ENCODE measurements at places on chromosomes 11 and 22. TPM values are rescaled to one million over a fixed set of nuclear protein-coding genes. Genes with fewer than 3 reads are reported as not detected.

Gene CTSC
- total RNA-seq = 37.6 TPM

Gene NXPE2
- total RNA-seq = not detected

Gene ELFN2
- not detected for total RNA-seq

Gene KCNQ1OT1
- total RNA-seq = 3.6 TPM

Gene SCO2
- 1.6 TPM for total RNA-seq

DNA sequence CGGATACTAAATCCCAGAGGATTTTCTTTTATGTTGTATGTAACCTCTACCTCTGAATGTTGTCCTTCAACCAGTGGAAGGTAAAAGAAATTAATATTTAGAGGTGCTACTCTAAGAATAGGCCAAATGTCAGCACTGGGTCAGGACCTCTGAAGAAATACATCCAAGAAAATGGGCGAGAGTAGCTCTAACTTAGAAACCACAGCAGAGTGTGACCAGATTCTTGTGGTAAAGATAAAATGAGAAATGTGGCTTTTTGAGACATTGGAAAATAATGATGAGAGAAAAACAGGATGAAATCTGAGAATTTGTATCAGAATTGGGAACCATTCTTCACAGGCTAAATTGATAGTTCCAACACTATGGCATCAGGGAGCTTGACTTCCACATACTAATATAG lies 63.5 kb downstream of the CSTPP1 start:
- DNase-seq = no peak
- no peaks in the 10 kb centered on the region for H3K27me3 ChIP-seq
- no peak overlapping the region for H3K4me3 ChIP-seq

- H3K4me1 ChIP-seq = no peaks in the 10 kb centered on the region
- H3K4me3 ChIP-seq = no peak overlapping the region
Measured at GRCh38 chr11:36354221-36355003, 58.3 kb downstream of the PRR5L start.

GRCh38 chr11:34348096-34348495 lies 9.7 kb downstream of the ABTB2 start:
- no peaks in the 10 kb centered on the region for H3K27me3 ChIP-seq

GRCh38 chr11:17528181-17528691 lies 16.0 kb downstream of the USH1C start:
- H3K4me1 ChIP-seq = no peaks in the 10 kb centered on the region
- no peak overlapping the region for H3K27ac ChIP-seq
- H3K4me3 ChIP-seq = no peak overlapping the region
- H3K36me3 ChIP-seq = no peaks in the 10 kb centered on the region

- no peak for DNase-seq
- H3K27ac ChIP-seq = no peak overlapping the region
- H3K4me3 ChIP-seq = no peak overlapping the region
- peaks cover 1% of the 10 kb centered on the region for H3K4me1 ChIP-seq
Measured at GRCh38 chr11:113198972-113199661, 115.3 kb upstream of the TTC12 start.

GRCh38 chr11:75428281-75428724 lies 4.7 kb downstream of the KLHL35 start:
- DNase-seq = peak; percentile 95
- H3K27ac ChIP-seq = peak overlapping the region; percentile 57
- no peaks in the 10 kb centered on the region for H3K27me3 ChIP-seq
- no peak overlapping the region for H3K4me3 ChIP-seq
- H3K36me3 ChIP-seq = no peaks in the 10 kb centered on the region

- H3K27me3 ChIP-seq = no peaks in the 10 kb centered on the region
- peak overlapping the region; percentile 64 for H3K27ac ChIP-seq
Measured at GRCh38 chr11:116835042-116835772, 2.2 kb downstream of the APOA1 start.
